ENCODE measurements at places on chromosomes 4 and X.
A peak's percentile ranks its signal among the peaks of the same experiment; 100 is the strongest.

DNA sequence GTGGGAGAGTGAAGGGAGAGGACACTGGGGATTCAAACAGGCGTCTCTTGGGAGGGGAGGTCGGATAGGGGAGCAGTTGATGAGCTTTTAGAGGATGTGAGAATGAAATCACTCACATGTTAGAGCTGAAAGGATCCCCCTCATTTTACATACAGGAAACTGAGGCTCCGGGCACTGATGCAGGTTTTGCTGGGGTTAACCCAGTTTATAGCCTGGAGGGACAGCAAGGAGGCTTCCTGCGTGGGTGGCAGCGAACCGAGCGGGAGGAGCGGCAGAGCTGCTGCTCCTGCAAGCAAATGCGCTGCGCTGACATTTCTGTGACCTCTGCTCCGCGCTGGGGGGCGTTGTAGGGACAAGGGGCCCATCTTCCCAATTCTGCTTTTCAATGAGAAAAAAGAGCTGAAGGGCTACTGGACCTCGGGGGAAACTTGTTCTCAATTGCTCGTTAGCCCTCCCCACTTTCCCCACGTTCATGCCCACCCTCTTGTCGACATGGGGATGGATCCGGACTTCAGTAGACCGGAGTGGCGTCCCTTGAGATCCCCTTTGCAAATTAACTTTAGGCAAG is 1.2 kb upstream of the NEUROG2 start:
- DNase-seq: no peak

GRCh38 chr4:140799686-140800225 is 43.6 kb upstream of the TBC1D9 start:
- DNase-seq: no peak

GRCh38 chr4:143336781-143337599 is at the start of gene GAB1:
Gene GAB1, plus strand, starts transcription at chr4:143336876. Its CDS starts 313 bp downstream, at chr4:143337189.
- DNase-seq: peak; percentile 84

GRCh38 chr4:82561786-82562563 is at the start of gene TMEM150C:
Gene TMEM150C, minus strand, starts transcription at chr4:82561988. Its CDS starts 57,331 bp downstream, at chr4:82504657.
- peak; percentile 25 for DNase-seq

- no peak for DNase-seq
These were observed 393.1 kb upstream of the FRG1 start for GRCh38 chr4:189547559-189547958.

GRCh38 chrX:111375747-111376146 is 36.2 kb downstream of the DCX start:
- DNase-seq: no peak

Measured in midbrain (tissue), 1 donor.